Stimulated activated naive CD8-positive, alpha-beta T cell treated with anti-CD3 and anti-CD28 coated beads, Interleukin-15, amount 100 ng/mL, for 72 hours (primary cell): ENCODE measurements at places on chromosomes 3 and 15.

GRCh38 chr3:40546816-40547215 lies 22.1 kb downstream of the ZNF621 start:
- no peak for DNase-seq

- DNase-seq = no peak
These were observed 162.0 kb downstream of the CHSY1 start for GRCh38 chr15:101089579-101090427.

DNA sequence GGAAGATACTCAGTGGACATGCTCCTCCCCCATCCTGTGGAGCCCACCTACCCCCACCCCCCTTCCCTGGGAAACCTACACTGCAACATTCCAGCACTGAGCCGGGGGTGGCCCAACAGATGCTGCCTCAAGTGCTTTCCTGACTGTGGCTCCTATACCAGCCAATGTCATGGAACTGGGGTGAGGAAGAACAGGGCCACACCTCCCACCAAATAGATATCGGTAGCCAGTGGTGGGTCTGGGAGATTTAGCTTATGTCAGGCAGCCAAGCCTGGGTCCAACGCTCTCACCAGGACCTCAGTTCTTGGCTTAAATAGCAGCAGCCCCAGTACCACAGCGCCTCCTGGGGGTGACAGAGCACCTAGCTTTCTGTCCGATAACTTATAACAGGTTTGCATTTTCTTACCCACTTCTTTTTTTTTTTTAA lies 30.3 kb downstream of the CDC25A start:
- DNase-seq = peak; percentile 38

GRCh38 chr15:68435966-68436365 lies 4.0 kb upstream of the ITGA11 start:
- no peak for DNase-seq

GRCh38 chr3:70736009-70736408 lies 423.6 kb upstream of the MDFIC2 start:
- DNase-seq = no peak

- no peak for DNase-seq
These were observed 105.3 kb upstream of the PEX5L start for GRCh38 chr3:180142041-180142440.

DNA sequence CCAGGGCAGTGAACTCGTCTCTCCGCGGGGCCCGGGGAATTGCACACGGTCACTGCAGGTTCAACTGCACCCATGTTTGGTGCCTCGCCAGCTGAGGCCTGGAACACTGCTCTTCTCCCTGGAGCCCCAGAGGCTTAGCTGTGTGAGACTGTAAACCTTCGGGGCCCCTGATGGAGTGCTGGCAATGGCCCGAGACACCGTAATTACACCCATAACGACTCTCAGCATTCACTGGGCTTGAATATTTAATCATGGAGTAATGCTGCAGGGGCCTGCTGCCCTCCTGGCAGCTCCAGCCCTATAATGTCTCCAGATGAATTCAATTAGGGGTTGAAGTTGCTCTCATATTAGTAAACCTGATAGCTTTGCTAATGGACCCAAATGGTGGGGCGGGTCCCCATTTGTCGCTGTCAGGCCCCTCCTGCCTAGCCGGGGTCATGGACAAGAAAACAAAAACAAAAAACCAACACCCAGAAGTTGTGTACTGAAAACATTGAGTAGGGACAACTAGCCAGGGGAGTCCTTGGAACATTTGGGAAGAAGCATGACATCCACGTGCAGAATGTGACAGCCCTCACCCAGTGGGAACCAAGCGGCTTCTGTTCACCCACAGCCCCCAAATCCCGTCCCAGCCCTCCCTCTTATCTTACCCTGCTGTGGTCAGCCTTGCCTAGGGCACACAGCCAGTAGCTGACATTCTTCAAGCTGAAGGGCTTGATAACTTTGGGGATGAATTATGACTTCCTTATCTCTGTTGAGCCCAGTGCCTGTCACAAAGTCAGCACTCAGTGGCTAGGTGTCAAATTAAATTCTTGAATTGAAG lies 74.3 kb upstream of the SCN5A start:
- no peak for DNase-seq
